ENCODE measurements at places on chromosomes 11 and 22. TPM values are rescaled to one million over a fixed set of nuclear protein-coding genes. Genes with fewer than 3 reads are reported as not detected.

GPHA2 gene
- total RNA-seq = not detected

CEP126 gene
- 17.2 TPM for total RNA-seq

SAA1 gene
- total RNA-seq = not detected

BRSK2 gene
- 50.6 TPM for total RNA-seq

OR51I2 gene
- not detected for total RNA-seq

RAG1 gene
- total RNA-seq = 0.93 TPM

TRIM22 gene
- total RNA-seq = 36.4 TPM

DMC1 gene
- 6.5 TPM for total RNA-seq

OR10V1 gene
- total RNA-seq = not detected

BACE1 gene
- total RNA-seq = 37.7 TPM

TIMM10 gene
- total RNA-seq = 18.0 TPM

PDGFB gene
- total RNA-seq = 10.4 TPM

MRGPRX4 gene
- not detected for total RNA-seq

TRIM29 gene
- 44.5 TPM for total RNA-seq

HINFP gene
- total RNA-seq = 24.4 TPM

CDC42BPG gene
- total RNA-seq = 2.4 TPM

ADAMTS8 gene
- total RNA-seq = 6.5 TPM

SMTN gene
- total RNA-seq = 97.1 TPM

DAGLA gene
- total RNA-seq = 4.5 TPM

ARL2 gene
- 76.0 TPM for total RNA-seq

OR2AG2 gene
- total RNA-seq = 0.16 TPM

GP1BB gene
- 6.6 TPM for total RNA-seq

SOX10 gene
- total RNA-seq = 14.1 TPM

CAPN1 gene
- 91.5 TPM for total RNA-seq

ZP1 gene
- not detected for total RNA-seq

NAALADL1 gene
- total RNA-seq = 22.0 TPM

KDM2A gene
- 121 TPM for total RNA-seq

SC5D gene
- 53.1 TPM for total RNA-seq

CARD16 gene
- total RNA-seq = 7.7 TPM

RNF121 gene
- total RNA-seq = 53.9 TPM

PGR gene
- total RNA-seq = 0.49 TPM

CASP5 gene
- not detected for total RNA-seq

PHF21B gene
- 13.1 TPM for total RNA-seq

TSG101 gene
- total RNA-seq = 108 TPM

OR52K1 gene
- total RNA-seq = not detected

DERL3 gene
- total RNA-seq = 1.2 TPM

OR4S1 gene
- total RNA-seq = not detected

TENM4 gene
- 73.8 TPM for total RNA-seq

TUB gene
- total RNA-seq = 80.9 TPM

ANGPTL5 gene
- 0.93 TPM for total RNA-seq

H19 gene
- 3,111 TPM for total RNA-seq

DEPDC7 gene
- total RNA-seq = 4.1 TPM
